ENCODE measurements at places on chromosomes 1 and 21.
A peak's percentile ranks its signal among the peaks of the same experiment; 100 is the strongest.

- DNase-seq, result no peak
Observed at GRCh38 chr1:36628804-36629203, 146.1 kb upstream of the CSF3R start.

GRCh38 chr1:180522213-180522515, 19.8 kb upstream of the ACBD6 start:
- no peak for DNase-seq

DNA sequence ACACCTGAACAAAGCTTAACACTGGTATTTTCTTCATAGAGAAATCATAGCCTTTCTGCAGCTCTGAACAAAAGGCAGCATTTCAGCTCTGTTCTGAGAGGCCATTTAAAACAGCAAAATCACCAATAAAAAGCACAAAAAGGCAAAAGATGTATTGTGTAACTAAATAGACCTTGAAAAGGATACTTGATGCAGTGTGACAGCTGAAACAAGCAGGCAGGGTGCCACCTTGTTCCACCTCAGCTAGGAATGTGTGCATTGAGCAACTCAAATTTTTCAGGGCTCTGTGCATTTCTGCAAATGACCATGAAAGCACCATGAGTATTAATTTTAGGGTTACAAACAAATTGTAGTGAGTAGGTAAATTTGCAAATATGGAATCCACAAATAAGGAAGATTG, 65.8 kb downstream of the RHOU start:
- no peak for DNase-seq

DNA sequence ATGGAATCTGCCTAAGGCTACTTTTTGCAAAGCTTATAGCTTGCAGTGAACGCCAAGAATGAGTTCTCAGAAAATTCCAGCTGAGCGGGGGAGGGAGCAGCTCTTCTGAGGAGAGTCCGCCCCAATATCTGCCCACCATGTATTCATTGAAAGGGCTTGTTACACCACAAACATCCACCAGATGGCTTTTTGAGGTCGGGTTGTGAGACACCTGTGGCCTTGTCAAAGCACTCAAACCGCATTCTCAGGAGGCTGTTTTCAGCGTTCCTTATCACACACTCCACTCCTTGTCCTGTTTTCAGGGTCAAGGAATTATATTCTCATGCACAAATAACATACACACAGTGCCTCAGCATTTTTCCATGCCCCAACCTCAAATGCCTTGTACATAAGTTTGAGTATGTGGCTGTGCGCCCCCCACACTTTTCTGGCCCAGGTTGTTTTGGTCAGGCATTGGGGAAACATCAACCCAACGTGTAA, 3.9 kb upstream of the C4BPB start:
- DNase-seq, result peak; percentile 59

GRCh38 chr1:14739082-14739832, 140.8 kb downstream of the KAZN start:
- DNase-seq, result no peak

- DNase-seq, result no peak
Observed at GRCh38 chr1:20158358-20159070, 19.4 kb downstream of the PLA2G2F start.

DNA sequence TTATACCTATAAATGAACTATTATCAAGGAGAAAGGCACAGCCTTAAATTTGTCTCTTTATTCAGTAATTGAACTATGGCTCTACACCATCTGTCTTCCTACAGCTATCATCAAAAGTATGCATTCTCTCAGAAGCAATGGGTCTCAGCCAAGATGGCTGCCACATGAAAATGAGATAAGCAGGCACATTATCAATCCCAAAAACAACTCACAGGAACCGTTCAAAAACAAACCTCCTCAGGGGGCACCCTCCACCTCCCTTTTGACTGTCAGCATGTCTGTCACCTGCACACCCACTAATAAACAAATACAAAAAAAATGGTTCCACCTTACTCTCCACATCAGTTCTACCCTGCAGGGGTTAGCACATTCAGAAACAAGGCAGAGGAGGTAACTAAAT, 23.6 kb downstream of the KIAA0319L start:
- DNase-seq, result no peak

DNA sequence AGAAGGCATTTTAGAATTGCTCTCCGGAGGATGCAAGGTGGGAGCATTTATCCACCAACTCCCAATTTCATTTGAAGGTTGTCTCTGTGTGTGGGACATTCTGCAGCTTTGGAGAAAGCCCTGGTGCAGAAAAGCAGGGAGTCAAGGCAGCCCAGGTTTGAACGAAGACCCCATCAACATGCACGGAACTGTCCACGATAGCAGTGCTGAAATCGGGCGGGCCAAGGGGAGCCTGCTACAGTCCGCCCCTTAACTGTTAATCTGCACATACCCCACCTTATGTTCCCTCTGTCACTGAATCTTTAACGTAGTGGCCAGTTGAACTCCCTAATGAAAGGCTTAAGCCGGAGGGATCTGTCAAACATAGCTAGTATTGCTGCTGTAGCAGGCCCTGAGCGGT, 68.8 kb upstream of the C1orf174 start:
- no peak for DNase-seq

GRCh38 chr21:39124681-39125251, 58.5 kb downstream of the PSMG1 start:
- DNase-seq, result no peak

DNA sequence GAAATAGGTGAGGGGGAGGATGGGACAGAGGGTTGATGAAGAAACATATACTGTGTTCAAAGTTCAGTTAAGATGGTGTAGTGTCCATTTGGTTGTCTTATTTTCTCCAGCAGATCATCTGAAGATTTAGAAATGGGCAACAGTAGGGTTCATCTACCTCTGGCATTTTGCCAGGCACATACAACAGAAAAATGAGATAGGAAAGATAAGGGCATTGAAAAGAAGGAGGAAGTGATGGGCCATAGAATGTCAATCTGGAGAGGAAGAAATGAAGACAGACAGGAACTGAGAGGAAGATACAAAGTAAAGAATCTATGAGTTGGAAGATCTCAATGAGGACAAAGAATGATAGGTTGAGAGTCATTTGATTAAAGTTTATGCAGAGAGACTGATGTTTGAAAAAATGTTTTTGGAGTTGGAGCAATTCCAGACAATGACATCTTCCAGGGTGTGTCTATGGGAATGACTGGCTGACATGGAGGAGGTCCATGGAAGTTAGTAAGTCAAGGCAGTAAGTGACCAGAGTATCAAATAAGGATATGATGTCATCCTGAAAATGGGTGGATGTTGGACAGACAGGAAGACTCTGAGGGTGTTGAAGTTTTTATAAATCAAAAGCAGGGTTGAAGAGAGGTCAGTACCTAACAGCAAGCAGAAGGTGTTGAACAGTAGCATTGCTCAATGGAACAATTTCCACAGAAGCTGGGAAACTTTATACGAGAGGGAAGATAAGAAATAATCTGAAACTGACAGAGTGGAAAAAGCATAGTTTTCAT, 18.7 kb upstream of the CD55 start:
- no peak for DNase-seq

DNA sequence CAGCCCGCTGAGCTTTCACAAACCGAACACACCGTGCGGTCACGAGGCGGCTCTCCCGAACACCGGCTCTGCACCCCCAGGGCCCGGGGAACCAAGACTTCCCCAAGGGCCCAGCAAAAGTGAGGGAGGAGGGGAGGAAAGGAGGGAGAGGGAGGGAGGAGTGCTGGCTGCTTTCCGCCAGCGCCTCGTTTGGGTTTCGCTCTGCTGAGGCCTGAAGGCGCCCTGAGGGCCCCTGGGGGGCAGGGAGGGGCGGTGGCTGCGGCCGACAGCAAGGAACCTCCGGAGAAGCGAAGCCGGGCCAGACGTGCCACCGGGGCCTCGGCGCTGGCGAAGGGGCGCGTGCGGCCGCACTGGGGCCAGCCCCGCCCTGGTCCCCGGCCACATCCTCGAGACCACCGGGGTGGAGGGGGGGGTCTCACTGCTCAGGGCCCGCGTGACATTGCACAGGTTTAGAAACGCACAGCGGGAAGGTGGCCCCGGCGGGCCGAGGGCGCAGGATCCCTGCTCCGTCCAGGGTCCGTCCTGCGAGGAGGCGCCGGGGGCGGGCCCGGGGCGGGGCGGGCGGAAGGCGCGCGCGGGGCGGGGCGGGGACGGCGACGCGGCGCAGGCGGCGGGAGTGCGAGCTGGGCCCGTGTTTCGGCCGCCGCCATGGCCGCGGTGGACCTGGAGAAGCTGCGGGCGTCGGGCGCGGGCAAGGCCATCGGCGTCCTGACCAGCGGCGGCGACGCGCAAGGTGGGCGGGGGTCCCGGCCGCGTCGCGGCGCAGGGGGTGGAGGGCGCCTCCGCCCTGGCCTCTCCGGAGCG, at the start of gene PFKL:
Gene PFKL, plus strand, starts transcription at position 596 of the 804 bp plus-strand sequence. Its CDS starts 53 bp downstream, at position 649.
- peak; percentile 77 for DNase-seq

DNA sequence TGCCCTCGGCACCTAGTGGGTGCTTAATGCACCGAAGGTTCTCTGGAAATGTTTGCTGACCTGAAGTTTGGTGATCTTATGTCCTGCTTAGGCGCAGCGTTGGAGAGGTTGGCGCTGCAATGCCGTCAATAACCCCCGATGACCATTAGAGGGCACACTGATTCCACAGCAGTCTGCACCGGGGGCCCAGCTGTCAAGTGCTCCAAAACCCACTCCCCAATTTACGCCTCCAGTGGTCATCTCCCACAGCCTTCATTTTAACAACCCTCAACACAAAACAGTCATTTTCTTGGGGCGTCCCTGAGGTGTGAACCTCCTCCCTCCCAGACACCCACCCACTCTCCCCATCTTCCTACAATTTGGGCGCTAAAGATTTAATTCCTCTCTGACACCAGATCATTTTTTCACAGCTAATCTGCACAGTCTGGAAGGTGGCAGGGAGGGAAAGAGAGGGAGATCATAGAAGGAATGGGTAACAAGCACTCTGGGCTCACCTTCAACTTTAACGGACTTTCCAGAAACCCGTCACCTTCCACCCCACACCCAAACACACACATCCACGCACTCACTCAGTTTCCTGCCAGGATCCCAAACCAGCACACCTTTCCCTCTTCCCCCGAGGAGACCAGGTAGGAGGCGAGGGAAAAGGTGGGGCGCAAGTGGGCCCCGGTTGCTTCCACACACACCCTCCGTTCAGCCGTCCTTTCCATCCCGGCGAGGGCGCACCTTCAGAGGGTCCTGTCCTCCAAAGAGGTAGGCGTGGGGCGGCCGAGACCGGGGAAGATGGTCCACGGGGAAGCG, 570 bp upstream of the NPR1 start:
- peak; percentile 58 for DNase-seq

GRCh38 chr1:31624309-31624708, 6.8 kb downstream of the HCRTR1 start:
- no peak for DNase-seq

GRCh38 chr1:161182214-161182613, 4.9 kb upstream of the B4GALT3 start:
- DNase-seq, result peak; percentile 74

- no peak for DNase-seq
Observed at GRCh38 chr1:54978528-54979326, 1.7 kb upstream of the TMEM61 start.

GRCh38 chr1:187326557-187326956, 497.8 kb downstream of the PLA2G4A start:
- DNase-seq, result no peak

DNA sequence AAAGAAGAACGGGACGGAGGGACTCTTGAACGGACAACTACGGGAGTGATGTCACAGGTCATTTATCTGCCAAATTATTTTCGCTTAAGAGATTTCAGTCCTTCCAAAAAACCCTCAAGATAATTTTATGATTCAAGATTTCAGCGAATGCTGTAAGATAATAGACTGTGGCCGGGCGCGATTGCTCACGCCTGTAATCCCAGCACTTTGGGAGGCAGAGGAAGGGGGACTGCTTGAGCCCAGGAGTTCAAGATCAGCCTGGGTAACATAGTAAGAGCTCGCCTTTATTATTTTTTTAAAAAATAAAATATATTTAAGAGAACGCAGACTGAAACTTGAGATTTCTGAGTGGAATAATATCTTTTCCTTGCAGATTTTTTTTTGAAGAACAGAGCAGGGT, 609 bp downstream of the RWDD2B start:
- DNase-seq, result no peak

DNA sequence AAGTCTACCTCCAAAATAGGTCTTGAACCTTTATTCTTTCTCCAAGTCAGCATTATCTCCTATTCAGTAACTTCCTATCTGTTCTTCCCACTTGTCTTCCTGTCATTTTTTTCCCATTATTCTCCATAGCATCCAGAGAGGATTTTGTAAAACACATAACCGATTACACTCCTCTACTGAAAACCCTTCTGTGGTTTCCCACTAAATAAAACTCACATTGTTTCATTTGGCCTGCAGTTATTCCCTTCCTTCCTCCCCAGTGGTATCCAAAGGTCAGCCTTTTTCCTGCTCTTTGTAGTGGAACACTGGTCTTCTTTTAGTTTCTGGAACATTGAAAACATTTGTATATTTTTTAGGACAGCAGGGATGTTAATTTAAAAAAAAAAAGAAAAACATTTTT, 266.0 kb downstream of the GPR52 start:
- no peak for DNase-seq

DNA sequence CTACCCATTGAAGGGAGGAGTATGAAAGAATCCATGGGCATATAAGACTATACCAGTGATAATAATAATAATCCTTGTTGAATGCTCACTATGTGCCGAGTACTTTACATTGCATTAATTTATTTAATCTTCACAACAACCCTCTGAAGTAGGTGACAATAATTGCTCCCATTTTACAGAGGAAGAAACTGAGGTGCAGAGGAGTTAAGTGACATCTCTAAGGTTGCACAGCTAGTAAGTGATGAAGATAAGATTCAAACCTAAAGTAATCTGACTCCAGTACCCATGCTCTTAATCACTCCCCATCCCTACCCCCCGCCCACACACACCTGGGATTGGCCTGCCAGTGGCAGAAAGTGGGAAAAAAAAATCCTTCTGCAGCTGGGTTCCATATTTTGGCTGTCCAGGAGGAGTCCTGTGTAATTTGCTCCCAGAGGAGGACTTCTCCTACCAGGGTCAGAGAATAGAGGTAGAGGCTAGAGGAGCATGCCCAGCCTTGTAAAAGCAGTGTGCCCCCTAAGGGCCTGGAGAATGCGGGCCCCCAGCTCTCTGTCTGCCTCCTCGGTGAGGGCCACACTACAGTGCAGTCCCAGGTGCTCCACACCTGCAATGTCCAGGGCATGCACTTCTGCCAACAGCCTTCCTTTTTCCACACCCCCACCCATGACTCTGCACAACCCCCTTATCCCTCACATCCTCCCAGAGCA, 57.8 kb downstream of the TMEM53 start:
- DNase-seq, result no peak

DNA sequence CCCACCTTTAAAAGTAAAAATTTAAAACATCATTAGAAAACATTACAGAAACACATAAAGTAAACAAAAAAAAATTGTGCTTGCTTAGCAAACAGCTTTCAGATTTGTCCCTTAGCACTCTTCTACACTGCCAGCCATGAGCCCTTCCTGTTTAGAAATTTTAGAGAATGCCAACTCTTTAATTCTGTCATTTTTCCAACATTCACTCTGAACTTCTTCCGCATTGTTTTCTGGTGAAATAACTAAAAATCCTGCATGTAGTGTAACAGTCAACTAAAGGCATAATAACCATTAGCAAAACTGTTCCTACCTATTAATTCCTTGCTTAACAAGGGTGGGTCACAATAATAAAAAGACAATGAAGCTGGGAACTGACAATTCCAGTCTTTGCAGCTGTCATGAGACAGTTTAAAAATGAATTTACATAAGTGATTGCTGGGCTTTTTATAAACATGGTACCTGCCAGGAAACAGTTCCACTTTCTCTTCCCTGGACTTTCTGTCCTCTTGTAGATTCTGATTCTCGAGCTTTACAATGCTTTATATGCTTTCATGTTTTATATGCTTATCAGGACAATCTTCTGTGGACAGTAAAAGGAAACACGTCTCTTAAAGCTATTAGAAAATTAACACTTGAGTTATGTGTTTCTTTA, 19.0 kb downstream of the GNG12 start:
- DNase-seq, result no peak

GRCh38 chr21:25385911-25386474, 221.3 kb downstream of the MRPL39 start:
- DNase-seq, result no peak

Data from activated CD4-positive, alpha-beta memory T cell treated with anti-CD3 and anti-CD28 coated beads, Interleukin-2, amount 10 ng/mL, durations not matched to agents 7 days and 5 days (primary cell).